Stimulated activated CD8-positive, alpha-beta memory T cell treated with anti-CD3 and anti-CD28 coated beads, Interleukin-4, amount 100 ng/mL, for 4 hours (primary cell): ENCODE measurements at places on chromosomes 1 and 21.

GRCh38 chr1:167767761-167768160 is 46.0 kb downstream of the MPZL1 start:
- DNase-seq, result no peak

DNA sequence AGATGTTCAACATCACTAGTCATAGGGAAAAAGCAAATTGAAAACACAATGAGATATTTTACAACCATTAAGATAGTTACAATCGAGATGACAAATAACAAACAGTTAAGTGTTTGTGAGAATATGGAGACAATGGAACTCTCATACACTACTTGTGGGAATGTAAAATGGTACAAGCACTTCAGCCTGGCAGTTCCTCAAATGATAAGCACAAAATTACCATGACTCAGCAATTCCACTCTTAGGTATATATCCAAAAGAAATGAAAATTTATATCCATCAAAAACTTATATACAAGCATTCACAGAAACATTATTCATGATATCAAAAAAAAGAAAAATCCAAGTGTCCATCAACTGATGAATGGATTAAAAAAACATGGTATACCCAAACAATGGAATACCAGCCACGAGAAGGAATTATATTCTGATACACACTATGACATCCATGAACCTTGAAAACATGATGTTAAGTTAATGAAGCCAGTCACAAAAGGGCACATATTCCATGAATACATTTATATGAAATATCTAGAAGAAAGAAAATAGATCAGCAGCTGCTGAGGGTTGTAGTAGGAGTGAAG is 76.4 kb downstream of the EVI5 start:
- no peak for DNase-seq

DNA sequence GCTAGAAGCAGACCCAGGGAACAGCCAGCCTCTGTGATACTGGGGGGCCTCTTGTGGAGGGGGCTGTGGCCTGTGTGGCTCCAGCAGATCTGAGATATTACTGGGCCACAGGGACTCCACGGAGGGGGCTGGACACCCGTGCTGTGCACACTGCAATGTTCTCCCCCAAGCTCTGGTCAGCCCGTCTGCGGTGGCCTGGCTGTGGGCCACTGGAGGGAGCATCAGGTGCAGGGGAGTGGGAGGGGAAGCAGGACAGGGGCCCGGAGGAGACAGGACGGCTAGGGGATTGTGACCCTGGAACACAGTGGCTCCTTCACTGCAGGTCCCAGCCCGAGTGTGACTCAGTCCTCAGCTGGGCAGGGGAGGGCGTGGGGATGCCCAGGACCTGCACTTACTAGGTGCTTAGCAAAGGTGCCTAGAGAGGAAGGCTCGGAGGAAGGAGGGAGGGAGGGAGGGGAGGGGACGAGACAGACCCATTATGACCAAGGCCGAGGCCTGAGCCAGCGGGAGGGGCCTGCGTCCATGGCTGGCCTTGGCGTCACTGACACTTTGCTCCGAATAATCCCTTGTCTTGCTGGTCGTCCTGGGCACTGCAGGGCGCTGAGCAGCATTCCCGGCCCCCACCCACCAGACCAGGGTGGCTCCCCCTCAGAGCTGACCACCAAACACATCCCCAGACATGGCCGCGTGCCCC is 44.2 kb downstream of the PRDM16 start:
- DNase-seq, result no peak

DNA sequence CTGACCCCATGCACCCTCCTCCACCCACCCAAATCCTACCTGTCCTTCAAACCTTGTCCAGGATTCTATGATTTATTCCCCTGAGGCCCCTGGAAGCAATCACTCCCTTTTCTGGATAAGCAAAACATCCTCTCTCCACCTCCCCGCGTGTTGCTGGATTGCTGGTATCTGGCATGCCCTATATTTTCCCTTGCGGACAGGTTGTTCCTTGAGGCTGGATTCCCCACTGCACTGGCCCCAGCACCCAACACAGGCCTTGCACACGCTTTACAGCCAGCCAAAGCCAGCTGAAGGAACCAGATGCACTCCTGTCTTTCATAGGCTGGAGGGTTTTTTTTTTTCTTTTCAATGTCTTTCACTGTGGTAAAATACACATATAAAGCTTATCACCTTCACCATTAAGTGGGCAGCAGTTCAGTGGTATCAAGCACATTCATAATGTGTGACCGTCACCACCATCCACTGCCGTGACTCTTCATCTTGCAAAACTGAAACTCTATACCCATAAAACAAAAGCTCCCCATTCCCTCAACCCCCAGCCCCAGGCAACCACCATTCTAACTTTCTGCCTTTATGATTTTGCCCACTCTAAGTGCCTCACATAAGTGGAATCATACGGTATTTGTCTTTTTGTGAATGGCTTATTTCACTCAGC is 50.9 kb downstream of the TOR1AIP2 start:
- DNase-seq, result no peak

GRCh38 chr1:177092001-177092400 is 72.5 kb downstream of the ASTN1 start:
- DNase-seq, result no peak

DNA sequence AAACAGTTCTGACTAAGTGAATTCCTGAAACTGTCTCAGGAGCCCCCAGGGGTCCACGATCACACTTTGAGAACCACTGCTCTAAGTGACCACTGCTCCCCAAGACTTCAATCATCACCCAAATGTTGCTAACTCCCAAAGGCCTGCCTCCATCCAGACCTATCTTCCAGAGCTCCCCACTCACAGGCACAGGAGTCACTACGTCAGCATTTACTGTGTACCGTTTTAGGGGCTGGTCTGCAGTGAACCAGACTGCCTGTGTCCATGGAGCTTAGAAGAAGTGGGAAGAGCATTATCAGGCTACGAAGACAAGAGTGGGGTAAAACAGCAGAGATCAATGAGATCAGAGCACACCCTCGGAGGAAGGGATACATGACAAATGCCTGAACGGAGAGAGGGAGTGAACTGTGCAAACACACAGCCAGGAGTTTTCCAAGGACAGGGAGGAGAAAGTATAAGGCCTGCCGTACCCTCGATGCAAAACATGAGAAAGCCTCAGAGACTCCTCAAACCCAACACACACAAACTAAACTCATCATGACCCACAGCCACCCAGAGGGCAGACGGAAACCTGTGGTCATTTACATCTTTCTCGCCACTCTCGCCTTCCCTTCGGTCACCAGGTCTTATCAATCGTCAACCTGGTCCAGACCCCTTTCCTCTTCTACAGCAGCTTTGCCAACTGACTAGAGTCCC is 10.1 kb downstream of the GNB1 start:
- no peak for DNase-seq

- DNase-seq, result no peak
These were observed 53.6 kb upstream of the HP1BP3 start for GRCh38 chr1:20840731-20841130.

- no peak for DNase-seq
These were observed 212.6 kb upstream of the L1TD1 start for GRCh38 chr1:61981870-61982660.

GRCh38 chr1:19780267-19780877 is 19.3 kb downstream of the TMCO4 start:
- DNase-seq, result no peak

DNA sequence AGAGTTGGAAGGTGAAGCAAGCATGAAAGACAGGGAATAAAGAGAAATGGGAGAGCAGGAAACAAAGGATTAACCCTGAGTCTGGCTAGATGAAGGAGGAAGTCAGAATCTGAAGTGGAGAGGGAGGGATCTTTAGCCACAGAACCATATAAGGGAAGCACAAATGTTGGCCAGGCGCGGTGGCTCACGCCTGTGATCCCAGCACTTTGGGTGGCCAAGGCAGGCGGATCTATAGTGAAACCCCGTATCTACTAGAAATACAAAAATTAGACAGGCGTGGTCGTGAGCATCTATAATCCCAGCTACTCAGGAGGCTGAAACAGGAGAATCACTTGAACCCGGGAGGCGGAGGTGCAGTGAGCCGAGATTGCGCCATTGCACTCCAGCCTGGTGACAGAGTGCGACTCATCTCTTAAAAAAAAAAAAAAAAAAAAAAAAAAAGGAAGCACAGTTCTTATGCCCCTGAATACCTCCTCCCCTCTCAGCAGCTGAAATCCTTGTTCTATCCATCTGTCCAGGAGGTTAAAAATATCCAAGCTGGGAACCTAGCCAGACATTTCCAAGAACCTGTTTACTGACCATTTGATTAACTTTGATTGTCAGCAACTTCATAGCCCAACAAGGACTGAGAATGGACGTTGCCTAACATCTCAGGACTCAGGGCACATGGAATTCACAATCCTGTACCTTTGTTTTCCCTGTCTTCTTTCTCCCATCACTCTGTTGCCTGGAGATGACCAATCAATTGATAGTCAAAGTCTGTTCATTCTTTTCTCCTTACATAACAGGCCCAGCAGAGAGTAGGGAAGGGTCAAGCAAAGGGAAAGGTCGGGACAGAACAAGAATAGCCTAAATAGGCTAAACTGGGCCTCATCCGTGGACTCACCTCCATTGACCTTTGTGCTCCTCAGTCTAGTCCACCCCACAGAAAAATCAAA is 10.6 kb downstream of the TXNIP start:
- DNase-seq, result no peak

- DNase-seq, result no peak
These were observed 10.7 kb downstream of the PIGR start for GRCh38 chr1:206935491-206936067.

DNA sequence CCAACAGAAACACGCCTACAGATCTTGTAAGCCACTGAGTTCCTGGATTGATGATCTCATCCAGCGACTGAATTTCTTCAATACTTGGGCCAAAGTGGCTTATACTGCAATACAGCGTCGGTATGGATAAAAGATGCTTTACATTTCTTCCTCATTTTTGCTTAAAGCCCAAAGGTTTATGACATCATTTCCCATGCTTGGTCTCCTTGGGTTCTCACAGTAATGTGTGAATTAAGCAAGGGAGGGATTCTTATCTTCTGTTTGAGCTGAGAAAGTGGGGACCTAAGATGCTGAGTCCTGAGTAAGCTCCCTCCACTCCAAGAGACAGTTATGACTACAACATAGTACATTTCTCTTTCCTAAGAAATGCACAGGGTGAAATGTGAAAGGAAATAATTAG is 39.5 kb downstream of the LBR start:
- DNase-seq, result no peak
